DMS 273 treated with DMSO at 0.1 percent for 48 hours (cell line): ENCODE measurements at places on chromosomes 7 and 10.

- no peak for DNase-seq
These were observed 17.6 kb upstream of the DDIT4 start for GRCh38 chr10:72255977-72256729.

DNA sequence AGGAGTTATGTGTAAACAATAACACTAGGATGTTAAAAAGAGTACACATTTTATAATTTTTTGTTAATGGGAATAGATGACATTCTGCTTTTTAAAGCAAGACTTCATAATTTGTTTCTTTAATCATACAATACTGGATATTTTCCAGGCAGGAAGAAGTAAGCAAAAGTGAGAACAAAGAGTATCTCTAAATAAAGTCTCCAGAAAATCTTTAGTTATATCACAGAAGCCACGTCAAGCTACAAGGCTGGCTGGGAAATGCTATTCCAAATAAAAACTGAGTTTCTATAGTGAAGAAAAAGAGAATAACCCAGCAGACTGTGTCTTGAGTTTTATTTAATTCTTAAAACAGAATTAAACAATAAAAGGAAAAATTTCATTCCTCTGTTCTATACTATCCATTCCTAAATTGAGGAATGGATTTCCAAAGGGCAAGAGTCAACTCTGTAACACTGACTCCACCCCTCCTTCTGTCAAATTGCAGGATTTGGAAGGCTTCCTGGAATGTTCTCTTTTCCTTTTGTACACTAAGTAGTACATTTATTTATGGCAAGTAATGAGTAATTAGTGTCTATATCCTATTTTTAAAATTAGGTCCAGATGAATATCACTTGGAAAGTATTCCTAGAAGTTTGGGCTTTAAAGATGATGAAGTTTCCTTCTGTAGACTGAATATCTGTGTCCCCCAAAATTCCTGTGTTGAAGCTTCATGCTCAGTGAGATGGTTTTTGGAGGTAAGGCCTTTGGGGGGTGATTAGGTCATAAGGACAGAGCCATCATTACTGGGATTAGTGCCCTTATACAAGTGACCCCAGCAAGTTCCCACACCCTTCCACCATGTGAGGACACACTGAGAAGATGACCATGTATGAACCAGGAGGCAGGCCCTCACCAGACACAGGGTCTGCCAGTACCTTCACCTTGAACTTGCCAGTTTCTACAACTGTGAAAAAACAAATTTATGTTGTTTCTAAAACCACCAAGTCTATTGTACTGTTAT, 290.9 kb downstream of the CRPPA start:
- DNase-seq = no peak

DNA sequence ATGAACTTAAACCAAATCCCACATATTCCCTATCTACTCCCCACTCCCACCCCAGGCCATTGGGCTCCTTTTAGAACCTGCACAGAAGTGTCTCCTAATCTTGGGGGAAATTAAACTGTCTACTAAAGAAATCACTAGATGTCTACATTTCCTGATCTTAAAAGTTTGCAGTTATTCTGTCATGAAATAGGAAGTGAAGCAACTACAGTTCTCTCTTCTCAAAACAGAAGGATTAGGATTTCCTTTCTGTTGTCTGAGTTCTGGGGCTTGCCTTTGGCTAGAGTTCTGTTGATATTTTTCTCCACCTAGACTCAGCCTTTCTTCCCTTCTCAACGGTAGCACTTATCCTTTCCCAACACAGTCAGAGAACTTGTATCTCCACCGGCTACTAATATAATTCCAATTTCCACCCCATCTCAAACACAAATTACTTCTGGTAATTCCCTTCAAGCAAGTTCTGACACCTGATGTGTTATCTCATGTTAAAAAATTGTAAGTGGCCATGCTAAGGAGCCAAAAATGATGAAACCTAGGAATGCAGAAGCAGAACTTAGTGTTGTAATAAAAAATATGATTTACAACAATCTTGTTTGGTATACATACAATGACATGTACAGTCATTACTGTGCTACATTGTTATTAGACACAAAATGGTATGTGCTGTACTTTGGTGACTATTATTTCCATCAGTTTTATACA, 12.1 kb downstream of the OR9A4 start:
- DNase-seq = no peak

DNA sequence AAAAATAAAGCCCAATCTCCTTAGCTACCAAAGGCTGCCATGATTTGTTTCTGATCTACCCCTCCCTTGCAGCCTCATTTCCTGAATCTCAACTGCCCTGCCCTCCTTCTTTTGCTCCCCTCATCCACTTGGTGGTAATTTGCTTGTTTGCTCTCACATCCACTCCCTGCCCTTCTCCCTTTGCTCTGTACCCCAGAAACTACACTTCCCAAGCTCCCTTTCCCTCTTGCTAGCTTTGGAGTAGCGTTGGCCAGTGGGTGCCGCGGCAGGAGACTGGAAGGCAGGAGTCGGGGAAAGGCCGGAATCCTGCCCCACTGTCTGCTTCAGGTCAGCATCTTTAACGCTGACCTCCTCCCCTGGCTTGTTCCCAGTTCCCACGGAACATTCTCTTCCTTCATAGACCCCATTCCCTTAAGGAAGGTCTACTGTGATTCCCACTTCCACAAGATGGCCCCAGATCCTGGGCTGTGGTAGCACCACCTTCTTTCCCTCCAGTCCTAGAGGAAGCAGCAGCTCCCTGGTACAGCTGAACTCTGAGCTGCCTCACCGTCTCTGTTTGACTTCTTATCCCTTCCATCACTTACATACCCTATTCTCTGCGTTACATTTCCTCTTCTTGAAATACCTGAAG, 79.1 kb downstream of the PIK3CG start:
- no peak for DNase-seq

DNA sequence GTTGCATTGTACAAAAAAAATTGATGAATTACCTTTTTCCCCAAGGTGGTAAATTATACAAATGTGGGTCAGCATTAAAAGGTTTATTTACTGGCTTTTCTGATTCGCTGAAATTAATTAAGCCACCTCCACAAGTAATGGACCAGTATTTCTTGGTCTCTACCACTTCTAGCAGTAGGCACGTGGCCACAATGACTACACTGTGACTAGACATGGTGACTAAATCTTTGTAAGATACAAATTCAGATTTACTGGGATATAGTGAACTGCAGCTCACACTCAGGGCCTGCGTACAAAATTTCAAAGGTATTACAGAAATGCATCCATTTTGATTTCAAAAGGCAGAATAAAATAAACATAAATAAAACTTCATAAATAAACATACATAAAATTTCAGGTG, 10.9 kb downstream of the HPSE2 start:
- DNase-seq = no peak

GRCh38 chr7:134121632-134122139, 5.5 kb upstream of the LRGUK start:
- no peak for DNase-seq

DNA sequence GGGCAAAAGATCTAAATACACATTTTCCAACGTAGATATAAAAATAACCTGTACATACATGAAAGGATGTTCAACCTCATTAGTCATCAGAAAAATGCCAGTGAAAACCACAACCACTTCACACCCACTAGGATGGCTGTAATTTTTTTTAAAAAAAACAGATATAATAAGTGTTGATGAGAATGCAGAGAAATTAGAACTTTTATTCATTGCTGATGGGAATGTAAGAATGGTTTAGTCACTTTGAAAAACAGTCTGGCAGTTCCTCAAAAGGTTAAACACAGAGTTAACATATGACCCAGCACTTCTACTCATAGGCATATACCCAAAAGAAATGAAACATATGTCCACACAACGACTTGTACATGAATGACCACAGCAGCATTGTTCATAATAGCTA, 32.3 kb upstream of the PRKCQ start:
- no peak for DNase-seq

DNA sequence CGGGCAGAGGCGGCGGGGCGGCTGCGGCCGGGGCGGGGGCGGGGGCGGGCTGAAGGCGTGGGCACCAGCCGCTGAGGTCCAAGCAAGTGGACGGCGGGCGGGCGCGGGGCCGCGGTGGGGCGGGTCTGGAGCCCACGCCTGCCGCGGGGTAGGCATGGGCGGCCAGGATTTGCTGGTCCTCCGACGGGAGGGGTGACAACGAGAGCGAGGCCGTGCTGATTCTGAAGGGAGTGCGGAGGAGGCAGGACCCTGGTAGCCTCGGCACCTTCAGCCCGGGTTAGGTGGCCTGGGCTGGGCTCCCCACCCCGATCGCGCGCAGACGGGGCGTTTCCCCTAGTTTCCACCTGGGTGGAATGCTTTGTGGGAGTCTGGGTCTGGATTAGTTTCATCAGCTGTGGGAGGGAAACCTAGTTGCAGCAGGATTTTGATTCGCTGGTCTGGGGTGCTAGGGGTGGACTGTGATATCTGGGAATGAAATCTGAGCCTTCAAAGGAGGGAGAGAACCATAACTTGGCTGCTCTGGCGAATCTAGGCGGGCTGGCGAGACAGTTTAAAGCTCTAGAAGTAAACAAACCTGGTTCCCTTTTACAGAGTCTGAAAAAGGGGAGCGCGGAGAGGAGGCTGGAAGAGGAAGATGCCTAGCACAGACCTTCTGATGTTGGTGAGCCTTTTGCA, 609 bp downstream of the SGPL1 start:
- DNase-seq = peak; percentile 63

GRCh38 chr10:92470026-92470425, 103.9 kb downstream of the IDE start:
- no peak for DNase-seq
